ENCODE measurements at places on chromosomes 11 and 22.

DNA sequence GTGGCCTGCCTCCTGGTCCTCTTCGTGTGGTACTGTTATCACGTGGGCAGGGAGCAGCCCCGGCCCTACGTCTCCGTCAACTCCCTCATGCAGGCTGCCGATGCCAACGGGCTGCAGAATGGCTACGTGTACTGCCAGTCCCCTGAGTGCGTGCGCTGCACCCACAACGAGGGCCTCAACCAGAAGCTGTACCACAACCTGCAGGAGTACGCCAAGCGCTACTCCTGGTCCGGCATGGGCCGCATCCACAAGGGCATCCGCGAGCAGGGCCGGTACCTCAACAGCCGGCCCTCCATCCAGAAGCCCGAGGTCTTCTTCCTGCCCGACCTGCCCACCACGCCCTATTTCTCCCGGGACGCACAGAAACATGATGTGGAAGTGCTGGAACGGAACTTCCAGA is 4.7 kb downstream of the ASPHD2 start:
- no peak for DNase-seq

DNA sequence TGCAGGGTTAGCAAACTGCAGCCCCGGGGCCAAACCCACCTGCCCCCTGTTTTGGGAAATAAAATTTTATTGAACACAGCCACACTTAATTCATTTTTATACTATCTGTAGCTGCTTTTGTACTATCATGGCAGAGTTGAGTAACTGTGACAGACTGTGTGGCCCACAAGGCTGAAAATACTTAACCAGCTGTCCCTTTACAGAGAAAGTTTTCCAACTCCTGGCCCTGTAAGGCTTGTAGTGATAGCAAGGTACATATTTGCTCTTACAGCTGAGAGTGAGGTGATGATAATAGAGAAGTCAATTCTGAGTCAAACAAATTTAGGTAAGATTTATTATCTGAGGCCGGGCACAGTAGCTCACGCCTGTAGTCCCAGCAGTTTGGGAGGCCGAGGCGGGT is 87.4 kb upstream of the SLC6A5 start:
- DNase-seq = no peak

DNA sequence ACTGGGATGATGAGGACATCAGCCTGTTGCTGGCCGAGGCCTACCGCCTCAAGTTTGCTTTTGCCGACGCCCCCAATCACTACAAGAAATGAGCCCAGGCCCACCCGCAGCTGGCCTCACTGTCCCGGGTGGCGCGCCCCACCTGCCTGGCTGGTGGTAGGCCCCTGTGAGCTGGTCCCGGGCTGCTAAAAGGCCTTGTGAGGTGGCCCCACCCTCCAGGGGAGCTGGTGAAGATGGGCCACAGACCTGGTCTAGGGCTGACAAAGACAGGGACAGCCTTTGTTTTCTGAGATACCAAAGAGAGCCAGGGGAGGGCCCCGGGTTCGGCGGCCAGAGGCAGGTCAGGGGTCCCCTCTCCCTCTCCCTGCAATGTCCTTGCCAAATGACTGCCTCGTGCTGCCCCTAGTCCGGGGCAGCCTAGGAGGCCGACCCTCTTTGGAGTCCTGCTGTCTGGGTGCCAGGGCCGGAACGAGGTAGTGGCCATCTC is 411.1 kb downstream of the TBC1D22A start:
- DNase-seq = no peak

DNA sequence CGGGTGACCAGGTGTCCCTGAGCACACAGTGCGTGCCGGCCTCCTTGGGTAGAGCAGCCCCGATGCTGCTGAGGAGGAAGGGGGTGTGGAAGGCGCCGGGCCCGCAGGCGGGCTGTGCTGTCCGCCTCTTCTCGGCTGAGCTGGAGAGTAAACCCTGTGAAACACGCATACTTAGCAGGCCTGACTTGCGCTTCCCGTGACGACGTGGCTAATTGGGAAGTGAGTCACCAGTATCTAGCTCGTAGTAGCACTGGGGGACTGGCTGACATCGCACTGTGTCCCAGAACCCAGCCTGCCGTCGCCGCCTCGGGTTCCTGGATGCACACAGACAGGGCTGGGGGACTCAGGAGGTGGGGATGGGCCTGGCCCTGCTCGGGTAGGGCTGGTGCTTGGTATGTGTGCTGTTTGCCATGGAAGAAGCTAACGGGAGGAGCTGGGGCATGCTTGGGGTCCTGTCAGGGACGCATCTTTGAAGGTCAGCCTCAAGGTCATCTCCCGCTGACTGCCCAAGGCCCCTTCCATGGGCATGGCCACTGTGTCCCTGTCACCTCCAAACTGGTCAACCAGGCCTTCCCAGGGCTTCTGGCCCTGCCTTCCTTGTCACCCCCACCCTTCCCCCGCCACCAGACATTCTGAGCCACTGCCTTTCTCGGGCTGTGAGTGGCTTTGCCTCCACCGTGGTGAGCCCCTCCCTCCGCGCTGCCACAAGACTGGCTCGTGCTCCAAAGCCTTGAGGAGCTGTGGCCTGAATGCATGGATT is 1327.0 kb downstream of the BRD1 start:
- DNase-seq = no peak

GRCh38 chr11:23212807-23213206 is 352.5 kb upstream of the CCDC179 start:
- no peak for DNase-seq

All from hypothalamus (tissue), 51 donors.